ENCODE measurements at places on chromosomes 13 and 19.

DNA sequence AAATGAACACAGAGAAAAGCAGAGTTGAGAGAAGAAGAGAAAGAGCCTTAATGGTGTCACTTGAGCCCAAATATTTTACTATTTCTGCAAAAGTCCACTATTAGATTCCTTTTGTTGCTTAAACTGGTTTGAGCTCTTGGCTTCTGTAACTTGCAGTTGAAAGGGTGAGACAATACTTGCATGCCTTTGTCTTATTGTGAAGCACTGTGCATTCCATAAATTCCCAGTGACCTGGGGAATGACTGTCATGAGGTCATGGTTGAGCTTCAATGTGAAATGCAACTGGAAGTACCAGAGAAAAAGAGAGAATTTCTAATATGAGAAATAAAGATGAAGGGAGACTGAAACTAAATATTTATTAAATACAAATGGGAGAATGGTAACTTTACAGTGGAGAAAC lies 310.9 kb downstream of the TDRD3 start:
- no peak for DNase-seq

- DNase-seq = no peak
Observed at GRCh38 chr19:36049080-36049698, 4.9 kb downstream of the THAP8 start.

DNA sequence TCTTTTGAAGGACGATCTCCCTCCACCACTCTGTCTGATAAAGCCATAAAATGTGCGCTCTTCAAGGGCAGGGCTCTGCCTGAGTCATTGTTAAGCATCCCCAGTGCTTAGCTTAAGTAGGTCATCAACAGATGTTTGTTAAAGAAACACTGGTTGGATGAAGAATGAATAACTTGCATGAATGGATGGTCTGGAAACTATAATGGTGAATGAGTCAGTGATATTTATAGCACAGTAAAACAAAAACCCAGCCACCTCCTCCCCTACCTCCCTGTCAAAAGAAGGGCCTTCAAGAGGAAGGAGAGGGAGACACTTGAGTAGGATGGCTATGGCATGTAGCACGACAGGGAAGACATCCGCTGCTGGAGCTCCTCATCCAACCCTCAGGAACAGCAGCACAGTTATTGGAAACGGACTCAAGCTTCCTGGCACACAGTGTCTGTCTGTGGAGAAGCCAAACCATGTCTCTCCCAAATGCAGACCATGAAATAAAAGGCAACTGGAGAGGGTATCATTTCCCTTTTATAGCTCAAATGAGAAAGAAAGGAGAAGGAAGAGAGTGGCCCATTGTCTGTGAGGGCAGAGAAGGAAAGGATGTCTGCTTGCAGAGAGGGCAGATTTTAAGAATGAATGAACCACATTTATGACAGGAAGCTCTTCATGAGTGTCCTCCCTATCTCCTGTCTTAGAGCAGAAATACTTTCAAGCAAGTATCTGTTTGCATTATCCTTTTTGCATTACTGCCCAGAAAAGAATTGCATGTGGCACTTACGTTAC lies 183.5 kb upstream of the UBL3 start:
- no peak for DNase-seq

- DNase-seq = no peak
Observed at GRCh38 chr13:59247171-59247570, 916.6 kb downstream of the DIAPH3 start.

DNA sequence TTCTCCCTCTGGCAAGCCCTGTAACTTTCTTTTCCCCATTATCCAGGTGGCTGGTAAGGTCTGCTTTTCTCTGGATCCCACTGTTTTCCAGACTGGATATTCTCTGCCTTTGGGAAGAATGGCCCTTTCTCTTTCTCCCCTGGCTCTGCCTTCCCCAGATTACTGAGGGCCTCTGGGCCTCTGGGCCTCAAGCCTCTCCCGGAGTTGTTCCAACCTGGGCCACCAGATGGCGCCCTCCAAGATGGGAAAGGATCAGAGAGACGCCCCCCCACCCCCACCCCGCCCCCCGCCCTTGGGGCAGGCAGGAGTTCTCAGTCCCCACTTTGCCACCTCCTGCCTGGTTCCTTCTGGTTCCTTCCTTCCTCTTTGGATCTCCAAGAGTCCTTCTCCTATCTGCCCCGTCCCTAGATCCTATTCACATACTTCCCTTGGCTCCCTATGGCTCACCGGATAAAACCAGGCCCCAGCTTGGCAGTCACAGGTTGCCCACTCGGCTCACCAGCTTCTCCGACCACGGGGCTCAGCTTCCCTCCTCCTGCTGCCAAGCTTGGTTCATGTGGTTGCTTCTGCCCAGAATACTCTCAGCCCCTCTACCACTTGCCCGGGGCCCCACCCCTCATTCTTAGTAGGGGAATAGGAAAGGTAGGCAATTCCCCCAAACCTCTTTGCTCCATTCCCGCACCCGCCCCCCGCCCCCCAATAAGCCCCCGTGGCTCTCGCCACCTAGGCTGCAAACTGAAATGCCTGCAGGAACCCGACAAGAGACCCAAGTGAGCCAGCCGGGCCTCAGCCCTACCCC lies 13.1 kb downstream of the EPS8L1 start:
- peak; percentile 81 for DNase-seq

All from stimulated activated CD4-positive, alpha-beta T cell treated with anti-CD3 and anti-CD28 coated beads, Interleukin-1b, Interleukin-23, amount 100 ng/mL, for 48 hours (primary cell).